ENCODE measurements at places on chromosomes 2 and 18. TPM values are rescaled to one million over a fixed set of nuclear protein-coding genes. Genes with fewer than 3 reads are reported as not detected.

GRCh38 chr2:174510583-174511189 lies 23.9 kb upstream of the GPR155 start:
- peak; percentile 34 for DNase-seq

Gene FBXO15
- total RNA-seq, result 0.56 TPM

Gene ITPRIPL1
- 7.2 TPM for total RNA-seq

DNA sequence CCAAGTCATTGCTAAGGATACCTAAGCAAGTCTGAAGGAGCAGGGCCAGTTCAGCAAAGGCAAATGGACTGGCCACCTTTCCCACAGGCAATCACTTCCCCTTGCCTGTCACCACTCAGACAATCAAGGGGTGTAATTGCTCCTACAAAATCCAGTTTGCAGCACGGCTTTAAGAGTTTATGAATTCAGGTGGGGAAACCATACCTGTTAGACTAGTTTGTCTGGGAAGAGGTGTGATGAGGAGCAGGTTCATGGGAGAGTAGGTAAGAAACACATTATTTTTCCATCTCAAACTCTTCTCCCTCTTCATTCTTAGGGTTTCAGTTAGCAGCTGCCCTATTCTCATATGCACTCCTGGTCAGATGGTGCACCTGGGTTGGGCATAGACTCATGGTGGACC lies 102.5 kb downstream of the EVA1A start:
- DNase-seq, result no peak

Gene APCDD1
- total RNA-seq, result 5.6 TPM

DNA sequence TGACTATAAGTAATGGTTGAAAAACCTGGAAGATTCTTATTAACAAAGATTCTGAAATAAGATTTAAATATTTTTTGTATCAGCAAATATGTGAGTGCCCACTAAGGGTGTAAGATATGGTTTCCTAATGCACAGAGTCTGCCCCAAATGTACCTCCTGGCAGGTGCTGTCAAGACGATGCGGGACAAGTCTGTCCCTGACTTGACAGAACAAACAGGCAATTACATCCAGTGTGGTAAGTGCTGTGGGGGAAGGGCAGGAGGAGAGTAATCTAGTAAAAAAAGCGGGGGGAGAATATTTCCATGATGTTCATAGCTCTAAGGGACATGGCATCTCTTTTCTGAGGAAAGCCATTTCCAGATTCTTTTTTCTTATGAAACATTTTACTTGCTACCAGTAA lies 127.5 kb downstream of the COL4A4 start:
- DNase-seq, result no peak

DNA sequence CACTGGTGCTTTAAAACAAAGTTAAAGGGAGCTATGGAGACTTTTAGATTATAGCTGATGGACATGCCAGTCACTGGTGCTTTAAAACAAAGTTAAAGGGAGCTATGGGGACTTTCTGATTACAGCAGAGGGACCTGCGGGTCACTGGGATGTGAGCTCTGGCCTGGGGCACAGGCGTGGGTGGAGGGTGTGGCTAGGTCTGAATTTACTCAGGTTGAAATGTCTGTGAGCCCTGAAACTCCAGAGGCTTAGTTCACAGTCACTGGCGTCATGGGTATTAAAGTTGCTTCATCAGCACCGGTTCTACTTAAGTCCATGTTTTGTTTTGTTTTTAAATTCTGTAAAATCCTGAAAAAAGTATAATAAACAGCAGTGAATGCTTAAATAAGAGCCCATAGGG lies 49.0 kb upstream of the TMEM18 start:
- no peak for DNase-seq

Gene CD302
- total RNA-seq, result 1.3 TPM

GRCh38 chr2:42879121-42879705 lies 86.8 kb upstream of the HAAO start:
- DNase-seq, result no peak

- no peak for DNase-seq
These were observed 74.6 kb downstream of the KLF7 start for GRCh38 chr2:207091176-207091575.

DNA sequence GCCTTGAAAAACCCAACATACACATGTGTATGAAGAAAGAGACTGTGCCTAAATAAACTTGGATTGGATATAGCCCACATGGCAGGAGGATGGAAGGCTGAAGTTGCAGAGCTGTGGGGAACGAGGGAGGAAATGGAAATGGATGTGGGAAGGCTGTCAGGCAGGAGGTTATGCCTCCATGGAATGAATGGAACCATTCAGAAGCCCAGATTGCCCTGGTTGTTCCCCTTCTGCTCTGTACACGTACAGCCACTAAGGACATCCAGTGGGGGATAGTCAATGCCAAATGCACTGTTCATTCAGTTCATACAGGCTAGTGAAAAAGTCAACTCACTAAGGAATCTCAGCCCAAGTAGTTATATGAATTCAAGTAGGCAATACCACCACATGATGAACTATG lies 463.7 kb downstream of the TNS1 start:
- no peak for DNase-seq

GRCh38 chr2:187266147-187266546 lies 181.9 kb downstream of the CALCRL start:
- DNase-seq, result no peak

DNA sequence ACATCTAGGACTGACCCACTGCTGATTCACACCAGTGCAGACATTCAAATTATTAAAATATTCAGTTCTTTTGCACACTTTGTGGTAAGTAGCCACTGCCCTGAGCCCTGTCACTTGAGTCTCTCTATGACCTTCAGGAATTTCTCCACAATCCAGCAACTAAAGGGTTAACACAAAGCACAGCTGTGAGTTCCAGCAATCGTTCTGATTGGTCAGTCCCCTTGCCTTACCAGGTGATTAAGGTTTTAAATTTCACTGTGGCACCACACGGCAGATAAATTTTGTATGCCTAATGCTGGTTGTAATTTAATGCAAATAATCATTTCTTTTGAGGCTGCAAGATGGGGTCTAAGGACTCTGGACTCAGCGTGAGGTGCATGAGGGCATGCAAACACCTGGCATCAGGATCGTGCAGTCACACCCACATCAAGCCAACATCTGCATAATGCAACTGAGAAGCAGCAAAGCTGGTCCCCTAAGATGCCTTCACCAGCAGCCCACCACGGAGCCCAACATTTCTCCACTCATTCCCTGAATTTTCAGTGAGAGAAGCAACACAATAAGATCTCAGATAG lies 36.6 kb downstream of the SLC14A1 start:
- DNase-seq, result no peak

Gene PKP4
- 47.9 TPM for total RNA-seq

DNA sequence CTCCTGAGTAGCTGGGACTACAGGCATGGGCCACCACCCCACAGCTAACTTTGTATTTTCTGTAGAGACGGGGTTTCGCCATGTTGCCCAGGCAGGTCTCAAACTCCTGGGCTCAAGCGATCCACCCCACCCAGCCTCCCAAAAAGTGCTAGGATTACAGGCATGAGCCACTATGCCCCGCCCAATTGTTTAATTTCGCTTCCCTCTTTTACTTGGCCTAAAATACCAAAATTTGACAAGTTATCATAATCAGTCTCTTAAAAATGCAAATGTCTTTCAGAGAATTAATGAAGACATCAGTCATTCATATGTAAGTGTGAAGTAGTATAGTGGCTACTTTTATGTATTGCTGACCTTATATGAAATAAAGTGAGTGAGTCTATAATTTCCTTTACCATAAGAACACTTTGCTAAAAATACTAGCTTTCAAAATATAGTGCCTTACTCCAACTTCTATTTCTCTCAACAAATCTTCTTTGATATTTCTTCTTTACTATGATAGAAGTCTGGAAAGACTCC lies 9.8 kb downstream of the FBXO11 start:
- no peak for DNase-seq

DNA sequence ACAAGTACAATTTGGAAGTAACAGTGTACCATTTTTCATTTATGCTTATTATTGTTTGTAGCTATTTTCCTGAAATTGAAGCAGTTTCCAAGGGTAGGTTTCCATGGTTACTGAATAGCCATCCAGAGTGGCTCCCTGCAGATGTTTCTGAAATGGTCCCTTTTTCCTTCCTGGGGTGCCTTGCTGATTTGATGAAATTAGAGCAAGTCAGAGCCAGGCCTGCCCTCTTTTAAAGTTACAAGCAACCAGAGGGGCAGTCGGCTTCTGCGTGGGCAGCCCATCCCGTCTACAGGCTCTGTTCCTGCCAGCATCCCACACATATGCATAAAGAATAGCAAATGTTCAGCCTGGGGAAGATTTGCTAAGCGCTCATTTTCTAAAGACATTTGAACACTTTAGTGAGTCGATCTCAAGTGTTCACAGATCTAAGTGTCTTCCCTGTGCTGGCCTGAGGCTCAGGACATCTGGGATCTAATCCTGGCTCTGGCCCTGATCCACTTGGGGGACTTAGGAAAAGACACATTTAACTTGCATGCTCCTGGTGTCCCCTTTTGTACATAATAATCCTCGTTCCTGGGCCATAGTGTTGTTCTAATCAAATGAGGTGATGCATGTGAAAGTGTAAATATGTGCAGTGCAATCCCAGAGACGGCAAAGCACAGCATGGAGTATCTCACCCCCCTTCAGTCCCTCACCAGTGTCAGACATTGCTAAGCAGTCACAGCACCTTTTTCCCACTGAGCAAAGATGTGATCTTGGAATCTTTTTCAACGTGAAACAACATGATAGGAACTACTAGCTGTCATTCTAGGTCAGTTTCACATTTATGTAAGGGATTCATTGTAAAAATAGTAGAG lies 92.2 kb downstream of the STPG4 start:
- DNase-seq, result no peak

DNA sequence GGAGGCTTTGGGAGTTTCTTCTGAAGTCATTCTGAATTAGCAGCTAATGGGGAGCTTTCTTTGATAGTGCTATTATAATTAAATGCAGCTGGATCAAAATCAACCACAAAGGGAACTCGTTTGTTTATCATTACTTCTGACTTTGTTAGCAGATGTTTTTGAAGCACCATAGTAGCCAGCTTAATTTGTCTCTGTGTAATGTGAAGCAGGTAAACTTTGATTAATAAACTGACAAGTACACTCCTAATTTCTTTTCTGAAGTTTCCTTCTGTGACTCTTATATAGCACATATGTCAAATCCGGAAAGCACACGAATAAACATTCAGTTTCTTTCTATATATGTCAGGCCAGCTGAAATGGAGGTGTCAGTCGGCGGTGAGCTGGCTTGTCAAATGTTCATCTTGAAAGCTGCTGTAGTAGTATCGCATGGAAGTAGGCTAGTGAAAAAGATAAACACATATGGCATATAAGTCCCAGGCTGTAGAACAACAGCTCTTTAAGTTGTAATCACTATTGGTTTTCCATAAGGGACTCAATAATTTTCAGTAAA lies 451.9 kb upstream of the ZEB2 start:
- DNase-seq, result no peak

DNA sequence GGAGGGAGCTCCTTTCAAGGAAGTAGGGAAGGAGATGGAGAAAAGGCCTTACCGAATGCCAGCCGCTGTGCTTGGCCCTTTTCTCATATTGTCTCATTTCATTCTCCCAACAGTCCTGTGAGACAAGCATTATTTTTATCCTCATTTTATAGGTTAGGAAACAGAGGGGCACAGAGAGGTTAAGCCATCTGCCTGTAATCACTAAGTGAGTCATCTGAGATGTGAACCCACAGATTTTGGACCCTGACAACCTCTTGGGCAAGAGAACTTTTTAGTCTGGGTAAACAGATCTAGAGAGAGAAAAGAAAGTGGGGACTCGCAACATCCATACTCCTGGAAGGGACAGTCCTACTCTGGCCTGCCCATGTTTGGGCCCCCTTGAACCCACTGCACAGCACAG lies 91.7 kb upstream of the LCLAT1 start:
- no peak for DNase-seq

DNA sequence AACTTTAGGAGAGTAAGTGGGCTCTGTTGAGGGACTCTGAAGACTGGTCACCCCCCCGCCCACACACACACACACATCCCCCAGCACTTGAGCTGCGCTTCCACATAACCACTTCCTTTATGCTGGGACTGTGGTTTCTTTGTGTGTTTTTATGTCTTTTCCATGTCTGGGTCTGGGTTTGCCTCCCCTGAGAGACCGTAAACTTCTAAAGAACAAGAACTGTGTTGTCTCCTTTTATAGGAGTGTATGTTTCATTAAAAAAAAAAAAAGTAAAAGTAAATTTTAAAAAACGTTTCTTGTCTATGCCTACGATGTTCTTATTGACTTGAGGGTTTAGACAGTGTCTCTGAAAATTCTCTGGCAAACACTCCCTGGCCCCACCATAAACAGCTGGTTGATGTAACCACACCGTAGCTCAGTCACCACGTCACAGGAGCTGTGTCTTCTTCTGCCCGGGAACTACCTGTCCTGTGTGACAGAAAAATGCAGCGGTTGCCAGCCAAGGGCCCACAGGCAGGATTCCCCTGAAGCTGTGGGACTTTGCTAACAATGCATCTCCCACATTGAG lies 68.0 kb downstream of the KLHL29 start:
- DNase-seq, result no peak

DNA sequence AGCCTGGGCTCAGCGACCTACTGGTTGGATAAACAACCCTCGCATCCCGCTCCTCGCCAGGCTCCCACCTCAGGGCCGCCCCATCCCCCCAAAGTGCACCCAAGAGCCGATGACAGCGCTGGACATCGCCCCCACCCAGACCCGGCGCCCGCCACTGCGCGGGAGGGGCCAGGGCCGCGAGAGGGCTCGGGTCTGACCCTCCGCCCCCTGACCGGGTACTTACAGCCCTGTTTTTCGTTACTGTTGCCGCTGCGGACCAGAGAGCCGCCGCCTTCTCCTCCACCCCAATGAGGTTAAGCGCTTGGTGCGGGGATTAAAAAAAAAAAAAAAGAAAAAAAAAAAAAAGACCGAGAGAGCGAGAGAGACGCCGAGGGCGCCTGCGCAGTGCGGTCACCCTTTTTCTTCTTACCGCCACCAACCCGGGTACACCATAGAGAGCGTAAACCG lies at the start of gene CLASP1:
TSS of gene CLASP1 (minus strand) at position 314 of the 447 bp plus-strand sequence. CDS start 43,567 bp downstream, outside the sequence.
- DNase-seq, result no peak

GRCh38 chr2:3913166-3913565 lies 209.8 kb downstream of the DCDC2C start:
- DNase-seq, result no peak

Gene GPBAR1
- 0.14 TPM for total RNA-seq

Gene FAM110C
- 10.6 TPM for total RNA-seq

Gene CYP27C1
- total RNA-seq, result 6.4 TPM

Gene SCLY
- 24.6 TPM for total RNA-seq

Gene AOX1
- 16.8 TPM for total RNA-seq

Gene SLC14A1
- total RNA-seq, result 0.25 TPM

Gene CNTNAP5
- total RNA-seq, result not detected

DNA sequence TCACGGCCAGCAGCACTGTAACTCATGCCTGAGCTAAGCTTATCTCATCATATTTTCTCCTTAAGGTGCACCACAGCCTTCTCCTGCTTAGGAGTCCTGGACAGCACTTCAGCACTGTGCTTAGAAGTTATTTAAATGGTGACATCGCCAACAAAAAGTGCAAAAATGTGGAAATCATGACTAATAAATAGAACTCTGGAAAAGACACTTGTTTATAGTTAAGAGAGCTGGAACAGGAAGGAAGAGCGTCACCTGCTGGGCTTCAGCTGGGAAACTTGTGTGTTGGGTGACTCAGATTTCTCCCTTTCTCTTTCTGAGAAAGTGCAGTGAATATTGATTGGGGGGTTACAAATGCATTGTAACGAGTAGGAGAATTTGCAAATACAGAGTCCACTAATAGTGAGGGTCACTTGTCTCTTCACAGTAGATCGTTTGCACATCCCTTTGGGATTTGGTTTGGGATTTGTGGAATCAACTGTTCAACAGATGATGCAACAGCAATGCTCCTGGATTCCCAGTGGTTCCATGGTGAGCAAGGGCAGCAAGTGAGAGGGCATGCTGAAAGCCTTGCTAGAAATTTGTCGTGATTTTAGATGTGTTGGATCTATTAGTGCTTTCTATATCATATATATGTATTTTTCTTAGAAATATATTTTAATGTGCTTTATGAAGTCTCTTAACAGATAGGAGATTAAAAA lies 84.2 kb downstream of the DOK6 start:
- DNase-seq, result no peak

Data from foreskin keratinocyte (primary cell).